ENCODE measurements at places on chromosomes 6 and 20. TPM values are rescaled to one million over a fixed set of nuclear protein-coding genes. Genes with fewer than 3 reads are reported as not detected.

Gene CTSZ
- 52.2 TPM for total RNA-seq

Gene STX11
- 22.3 TPM for total RNA-seq

Gene MUC22
- not detected for total RNA-seq

Gene NFATC2
- total RNA-seq: 41.1 TPM

Gene SALL4
- 0.50 TPM for total RNA-seq

Gene RIPOR3
- not detected for total RNA-seq

Gene TRAPPC3L
- total RNA-seq: not detected

Gene C6orf132
- total RNA-seq: 0.22 TPM
